Retina (tissue), 1 donor: ENCODE measurements at places on chromosomes 1 and 21.

DNA sequence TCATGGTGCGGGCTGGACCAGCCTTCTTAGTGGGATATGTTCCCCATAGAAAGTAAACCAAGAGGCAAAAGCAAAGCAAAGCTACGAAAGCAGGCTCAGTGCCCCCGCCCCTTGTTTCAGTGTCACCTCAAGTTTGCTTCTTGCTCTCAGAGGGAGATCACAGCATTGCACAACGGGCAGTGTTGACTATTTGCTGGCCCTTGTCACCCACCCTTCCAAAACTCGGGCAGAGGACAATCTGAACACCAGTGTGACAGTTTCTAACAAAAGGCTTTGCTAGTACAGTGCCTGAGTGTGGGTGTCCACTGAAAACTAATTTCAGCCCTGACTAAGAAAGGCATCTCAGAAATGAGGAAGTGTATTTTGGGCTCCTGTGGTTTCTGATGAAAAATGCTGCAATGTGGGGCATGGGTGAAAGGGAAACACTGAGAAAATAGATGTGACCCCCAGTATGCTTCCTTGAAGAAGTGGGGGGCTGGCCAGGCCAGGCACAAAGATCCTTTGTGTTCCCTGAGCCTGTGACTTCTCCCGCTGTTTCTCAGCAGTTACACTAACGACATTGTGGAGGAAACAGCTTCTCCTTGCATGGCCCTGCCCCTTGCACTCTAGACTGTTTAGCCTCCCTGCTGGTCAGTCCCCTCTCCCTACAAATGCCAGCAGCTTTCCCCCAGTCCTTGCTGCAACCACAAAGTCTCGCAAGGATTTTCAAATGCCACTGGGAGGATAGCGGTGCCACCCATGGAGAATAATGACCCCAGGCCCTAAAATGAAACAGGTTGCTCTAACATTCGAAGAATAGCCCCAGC lies 33.3 kb upstream of the KCNE1 start:
- peak; percentile 68 for DNase-seq

DNA sequence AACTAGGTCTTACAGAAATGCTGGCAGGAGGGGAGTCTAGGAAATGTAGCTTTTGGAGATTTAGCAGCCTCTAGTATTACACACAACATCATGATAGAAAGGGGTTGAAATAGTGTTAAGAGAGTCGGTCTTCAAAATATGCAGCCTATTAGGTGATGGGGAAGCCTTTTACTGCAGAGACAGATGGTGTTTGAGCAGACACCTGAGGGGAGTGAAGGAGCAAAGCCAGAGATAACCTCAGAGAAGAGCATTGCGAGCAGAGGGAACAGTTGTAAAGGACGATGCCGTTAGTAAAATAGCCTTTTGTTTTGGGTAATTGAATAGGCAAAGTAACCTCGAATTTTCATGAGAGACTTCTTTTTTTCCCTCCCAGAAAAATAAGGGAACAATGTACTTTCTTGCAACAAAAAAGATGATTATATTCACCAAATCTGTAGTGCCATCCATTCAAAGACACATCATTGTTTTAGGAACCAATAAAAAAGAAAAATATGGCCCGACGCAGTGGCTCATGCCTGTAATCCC lies 66.3 kb upstream of the KIF1B start:
- DNase-seq, result no peak

DNA sequence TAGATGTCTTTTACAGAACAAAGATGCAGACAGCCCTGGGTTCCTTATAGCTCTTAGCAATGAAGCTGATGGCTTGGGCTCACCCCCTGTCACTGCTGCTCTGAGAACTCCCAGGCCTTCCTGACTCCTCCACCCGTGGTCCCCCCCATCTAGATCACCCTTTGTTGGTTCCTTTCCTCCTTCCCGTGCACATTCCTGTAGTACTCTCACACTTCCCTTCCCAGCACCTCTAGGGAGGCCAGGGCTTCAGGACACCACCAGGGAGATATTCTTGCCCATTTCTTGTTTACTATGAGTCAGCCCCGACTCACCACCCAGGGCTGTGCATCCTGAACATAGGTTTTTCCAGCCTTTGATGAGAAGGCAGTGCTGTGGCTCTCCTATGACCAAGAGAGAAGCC lies 14.4 kb upstream of the NOS1AP start:
- no peak for DNase-seq

GRCh38 chr21:33063375-33063883 lies 6.5 kb upstream of the OLIG1 start:
- DNase-seq, result no peak

GRCh38 chr1:118013336-118013735 lies 83.8 kb downstream of the WDR3 start:
- DNase-seq, result no peak

- DNase-seq, result no peak
Measured at GRCh38 chr1:173082913-173083312, 32.2 kb upstream of the TNFSF18 start.

DNA sequence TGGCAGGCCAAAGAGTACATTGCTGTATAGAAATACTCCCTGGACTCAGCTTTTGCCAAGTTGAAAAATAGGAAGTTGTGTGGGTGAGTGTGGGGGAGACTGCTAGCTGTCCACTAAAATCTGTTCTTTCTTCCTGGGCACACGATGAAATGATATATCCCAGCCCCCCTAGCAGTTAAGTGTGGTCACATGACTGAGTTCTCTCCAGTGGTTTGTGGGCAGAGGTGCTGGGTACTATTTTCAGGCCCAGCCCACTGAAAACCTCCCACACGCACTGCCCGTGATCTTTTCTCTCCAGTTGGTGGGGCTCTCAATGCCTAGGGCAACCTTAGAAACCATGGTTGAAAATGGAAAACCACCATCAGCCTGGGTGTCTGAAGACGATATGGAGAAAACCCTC lies 119.7 kb upstream of the LMO4 start:
- no peak for DNase-seq

GRCh38 chr1:34743775-34744174 lies 11.1 kb upstream of the GJB5 start:
- DNase-seq, result no peak

DNA sequence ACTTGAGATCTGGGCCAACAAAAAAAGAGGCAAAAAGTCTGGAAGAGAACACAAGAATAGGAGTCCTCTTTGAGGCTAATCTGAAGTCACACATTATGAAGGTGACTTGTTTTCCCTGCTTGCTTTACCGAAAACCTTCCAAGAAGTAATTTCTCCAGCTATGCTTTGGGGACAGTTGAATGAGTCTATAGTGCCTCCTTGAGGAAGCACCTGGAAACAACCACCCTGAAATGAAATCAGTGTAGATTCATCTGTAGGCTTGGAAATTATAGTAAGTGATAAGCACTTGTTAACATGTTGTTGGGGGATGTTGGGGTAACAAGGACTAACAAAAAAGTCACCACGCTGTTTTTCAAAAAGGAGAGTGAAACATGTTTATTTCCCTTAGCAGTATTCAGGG lies 23.4 kb upstream of the RPTN start:
- DNase-seq, result no peak

DNA sequence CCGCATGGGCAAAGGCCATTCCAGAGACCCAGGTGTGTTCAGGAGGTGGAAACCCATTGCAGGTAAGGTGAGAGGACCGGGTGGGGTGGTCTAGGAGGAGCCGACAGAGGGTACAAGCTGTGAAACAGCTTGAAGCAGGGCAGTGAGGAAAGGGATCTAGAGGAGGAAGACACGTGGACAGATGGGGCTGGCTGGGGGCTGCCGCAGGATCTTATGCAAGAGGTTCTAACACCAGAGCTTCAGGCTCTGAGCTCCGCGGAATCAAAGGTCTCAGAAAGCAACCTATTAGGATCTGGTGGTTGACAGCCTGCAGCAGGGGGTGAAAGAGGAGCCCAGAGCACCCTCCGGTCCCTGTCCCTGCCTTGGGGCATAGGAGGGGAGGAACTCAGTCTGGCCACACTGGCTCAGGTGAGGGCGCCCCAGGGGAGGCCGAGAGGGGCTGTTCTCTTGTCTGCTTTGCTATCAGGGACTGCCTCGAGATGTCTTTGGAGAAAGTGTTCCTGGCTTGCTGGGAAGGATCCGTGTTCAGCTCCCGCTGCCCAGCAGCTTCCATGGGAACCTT lies 1.9 kb downstream of the TFF1 start:
- DNase-seq, result no peak

DNA sequence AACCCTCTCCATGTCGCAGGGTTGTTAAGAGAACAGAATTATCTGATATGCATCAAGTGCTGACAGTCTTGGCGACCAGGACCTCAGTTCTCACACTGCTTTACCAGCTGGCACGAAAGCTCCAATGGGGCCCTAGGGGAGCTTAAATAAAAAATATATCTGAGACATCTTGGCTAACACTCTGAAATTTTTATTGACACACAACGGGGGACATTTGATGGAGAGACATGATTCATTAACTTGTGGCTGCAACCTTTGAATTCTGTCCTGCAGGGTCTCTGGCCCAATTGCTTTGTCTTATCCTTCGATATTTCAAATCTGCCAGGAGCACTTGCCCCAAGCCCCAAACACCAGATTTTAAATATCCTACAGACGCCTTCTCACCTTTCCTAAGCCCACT lies 567.0 kb downstream of the AJAP1 start:
- no peak for DNase-seq
